CD4-positive, alpha-beta T cell treated with Interleukin-15 for 4 hours (primary cell): ENCODE measurements at places on chromosomes 2 and 18.

DNA sequence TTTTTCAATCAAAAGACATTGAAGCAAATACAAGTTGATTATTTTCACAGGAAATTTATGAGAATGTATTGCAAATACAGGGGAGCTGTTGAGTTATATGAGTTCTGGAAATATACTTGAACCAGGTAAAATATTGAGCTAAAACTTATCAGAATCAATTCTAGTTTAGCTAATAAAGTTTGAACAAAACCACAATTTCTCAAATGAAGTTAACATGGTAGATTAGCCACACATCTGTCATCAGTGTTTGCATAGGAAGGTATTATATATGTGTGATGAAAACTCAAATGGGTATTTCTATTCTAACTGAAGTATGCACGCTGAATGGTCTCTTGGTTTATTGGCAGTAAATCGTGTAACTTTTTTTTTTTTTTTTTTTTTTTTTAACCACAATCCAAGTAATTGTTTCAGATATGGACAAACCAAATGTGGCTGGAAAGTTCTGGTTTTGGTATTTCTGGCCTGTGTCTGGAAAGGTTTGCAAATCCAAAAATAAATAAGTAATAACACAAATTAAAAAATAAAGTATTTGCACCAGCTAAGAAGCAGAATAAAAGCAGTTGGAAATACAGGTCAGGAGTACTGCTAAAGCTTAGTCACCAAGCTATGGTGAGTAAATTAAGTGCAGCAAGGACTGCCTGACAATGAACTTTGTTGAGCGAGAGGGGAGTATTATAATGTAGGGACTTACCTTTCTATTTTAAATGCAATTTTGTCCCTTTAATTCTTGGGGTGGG, 479.1 kb upstream of the FANCL start:
- no peak for DNase-seq

DNA sequence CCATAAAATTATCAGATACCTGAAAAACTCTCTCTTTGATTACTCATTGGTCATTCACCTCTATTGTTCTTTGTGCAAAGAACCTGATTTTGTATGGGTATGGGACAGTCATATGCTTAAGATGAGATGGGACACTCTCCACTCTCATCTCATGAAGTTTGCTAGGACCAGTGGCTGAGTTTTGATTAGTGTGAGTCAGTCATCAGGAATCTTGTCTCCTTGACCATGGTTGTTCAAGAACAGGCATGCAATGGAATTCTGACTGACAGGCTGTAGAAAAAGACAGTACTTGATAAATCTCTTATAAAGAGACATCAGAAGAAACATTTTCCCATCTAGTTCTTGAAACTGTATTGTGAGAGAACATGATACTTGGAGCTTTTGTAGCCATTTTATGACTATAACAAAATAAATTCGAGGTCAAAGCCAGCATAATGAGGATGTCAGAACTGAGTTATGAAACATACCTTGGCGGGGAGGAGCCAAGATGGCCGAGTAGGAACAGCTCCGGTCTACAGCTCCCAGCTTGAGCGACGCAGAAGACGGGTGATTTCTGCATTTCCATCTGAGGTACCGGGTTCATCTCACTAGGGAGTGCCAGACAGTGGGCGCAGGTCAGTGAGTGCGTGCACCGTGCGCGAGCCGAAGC, 367.0 kb downstream of the NR4A2 start:
- no peak for DNase-seq

GRCh38 chr18:61703508-61703907, 189.3 kb downstream of the RNF152 start:
- DNase-seq, result no peak

- no peak for DNase-seq
Observed at GRCh38 chr2:143623231-143623908, 494.2 kb downstream of the ARHGAP15 start.

DNA sequence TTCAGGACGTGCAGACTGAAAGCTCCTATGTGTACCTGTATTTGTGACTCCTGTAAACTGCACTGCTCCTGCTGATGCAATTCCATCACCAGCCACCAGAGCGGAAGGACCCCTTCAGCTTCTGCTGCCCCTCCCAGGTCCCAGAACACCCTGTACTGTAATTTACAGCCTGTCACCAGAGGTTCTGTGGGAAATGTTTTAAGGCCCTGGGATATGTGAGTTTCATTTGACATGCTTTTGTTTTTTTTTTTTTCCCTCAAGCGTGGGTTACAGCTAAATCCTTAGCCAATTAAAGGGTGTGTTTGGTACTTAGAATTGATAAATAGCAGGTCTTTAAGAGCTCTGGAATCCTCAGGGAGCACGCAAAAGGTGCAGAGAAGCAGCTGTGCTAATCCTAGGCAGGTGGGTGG, 79.4 kb downstream of the KCTD1 start:
- DNase-seq, result no peak
